Urinary bladder (tissue), 4 donors: ENCODE measurements at places on chromosomes 1 and 21. TPM values are rescaled to one million over a fixed set of nuclear protein-coding genes. Genes with fewer than 3 reads are reported as not detected.

DNA sequence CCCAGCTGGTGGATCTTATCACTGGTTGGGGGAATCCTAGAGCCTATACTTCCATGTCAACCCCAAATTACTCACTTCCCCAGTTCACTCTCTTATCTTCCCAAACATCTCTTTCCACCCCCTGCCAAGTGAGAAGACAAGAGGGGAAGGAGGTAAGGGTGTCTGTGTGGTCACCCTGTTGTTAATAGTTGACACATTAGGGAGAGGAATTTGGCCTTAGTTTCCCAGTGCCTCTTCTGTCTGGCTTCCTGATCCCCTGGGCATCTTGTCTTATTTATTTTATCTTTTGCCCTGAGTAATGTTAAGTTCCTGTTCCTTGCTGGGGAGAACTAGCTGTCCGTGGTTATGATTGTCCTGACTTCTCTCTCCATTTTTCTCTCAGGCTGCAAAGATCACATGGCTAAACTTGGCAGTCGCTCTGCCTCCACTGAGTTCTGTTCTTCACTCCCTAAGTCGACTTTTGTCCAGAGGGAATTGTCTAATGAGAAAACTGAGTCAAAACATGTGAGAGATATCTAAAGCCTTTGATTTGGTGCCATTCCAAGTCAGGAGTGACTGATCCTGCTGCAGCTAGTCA is 157.1 kb upstream of the SYT6 start:
- DNase-seq, result peak; percentile 73

DNA sequence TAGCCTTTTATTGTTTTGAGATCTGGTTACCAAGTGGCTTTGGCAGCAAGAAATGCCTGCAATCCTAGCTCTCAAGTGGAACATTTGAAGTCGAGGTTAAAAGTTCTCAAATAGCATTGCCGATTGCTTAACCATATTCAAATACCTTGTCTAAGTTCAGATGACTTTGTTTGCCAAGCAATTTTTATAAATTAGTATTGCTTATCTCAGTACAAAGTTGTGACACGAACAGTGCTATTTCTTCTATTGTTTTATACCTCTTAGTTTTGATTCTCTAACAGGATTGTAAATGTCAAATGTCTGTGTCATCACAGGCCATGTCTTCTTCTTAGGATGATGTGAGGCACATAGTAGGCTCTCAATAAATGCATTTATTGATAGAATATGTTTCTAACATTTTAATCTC is 633.3 kb downstream of the PTPRC start:
- no peak for DNase-seq

- no peak for DNase-seq
Measured at GRCh38 chr21:44593598-44594405, 1.5 kb upstream of the KRTAP10-6 start.

DNA sequence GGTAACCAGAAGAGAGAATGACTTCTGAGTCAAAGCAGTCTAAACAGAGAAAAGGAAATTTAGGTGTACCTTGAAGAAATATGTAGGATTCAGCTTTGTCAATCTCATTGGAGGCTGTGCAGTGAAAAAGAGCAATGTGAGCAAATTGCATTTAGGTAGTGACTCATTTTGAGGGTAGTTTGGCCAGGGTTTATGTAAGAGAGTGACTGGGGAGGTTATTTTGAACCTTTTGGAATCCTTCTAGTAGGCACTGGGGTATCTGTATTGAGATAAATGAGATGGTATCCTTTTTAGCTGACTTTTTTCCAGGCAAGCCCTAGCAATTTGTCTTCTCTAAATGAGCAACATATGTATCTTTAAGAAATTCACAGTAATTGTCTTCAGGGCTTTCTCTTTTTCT is 95.9 kb downstream of the DISP1 start:
- no peak for DNase-seq

DNA sequence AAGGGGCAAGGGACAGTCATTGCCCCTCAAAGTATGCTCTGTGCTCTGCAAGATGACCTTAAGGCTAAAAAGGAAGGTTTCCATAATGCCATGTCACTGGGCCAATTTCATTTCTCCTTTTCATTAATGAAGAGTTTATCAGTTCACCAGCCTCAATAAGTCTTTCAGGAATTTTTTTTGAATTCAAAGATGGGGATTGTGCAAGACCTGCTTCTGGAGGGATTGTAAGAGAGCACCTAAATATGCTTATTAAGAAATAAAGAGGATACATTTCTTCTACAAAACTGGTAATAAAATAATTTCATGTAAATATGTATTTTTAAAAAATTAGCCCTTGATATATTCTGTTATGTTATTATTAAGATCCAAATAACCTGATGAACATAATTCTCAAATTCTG is 86.8 kb upstream of the RGS4 start:
- DNase-seq, result no peak

Gene TAS1R1
- not detected for total RNA-seq

GRCh38 chr1:116412898-116413297 is 39.9 kb downstream of the ATP1A1 start:
- no peak for DNase-seq
